Activated naive CD4-positive, alpha-beta T cell treated with Interleukin-2 at 50 U/mL for 16 hours (primary cell): ENCODE measurements at places on chromosomes 2 and 18.

DNA sequence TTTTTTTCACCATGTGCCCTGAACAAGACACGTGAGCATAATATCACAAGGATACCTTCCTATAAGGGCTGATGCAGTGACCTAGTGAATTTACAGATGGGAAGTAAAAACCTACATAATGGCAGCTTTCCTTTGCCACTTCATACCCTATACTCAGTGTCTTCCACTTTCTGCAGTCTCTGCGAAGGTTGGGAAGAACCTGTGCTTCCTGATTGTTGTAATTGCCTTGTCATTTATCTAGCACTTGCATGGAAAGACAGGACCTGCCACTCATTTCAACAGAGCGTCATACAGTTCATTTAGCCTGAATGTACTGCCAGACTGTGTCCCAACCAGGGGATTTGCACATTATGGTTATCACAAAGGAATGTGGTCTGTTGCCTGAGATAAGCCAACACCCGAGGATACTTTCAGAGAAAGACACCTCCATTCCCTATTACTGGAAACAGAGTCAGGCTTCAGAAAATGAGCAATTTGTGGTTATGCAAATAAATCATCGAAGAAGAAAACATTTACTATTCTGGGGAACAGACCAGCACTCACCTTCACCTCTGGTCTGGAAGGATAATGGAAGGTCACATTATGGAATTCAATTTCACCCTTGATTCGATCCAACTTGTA is 55.0 kb downstream of the ABCB11 start:
- DNase-seq = no peak

DNA sequence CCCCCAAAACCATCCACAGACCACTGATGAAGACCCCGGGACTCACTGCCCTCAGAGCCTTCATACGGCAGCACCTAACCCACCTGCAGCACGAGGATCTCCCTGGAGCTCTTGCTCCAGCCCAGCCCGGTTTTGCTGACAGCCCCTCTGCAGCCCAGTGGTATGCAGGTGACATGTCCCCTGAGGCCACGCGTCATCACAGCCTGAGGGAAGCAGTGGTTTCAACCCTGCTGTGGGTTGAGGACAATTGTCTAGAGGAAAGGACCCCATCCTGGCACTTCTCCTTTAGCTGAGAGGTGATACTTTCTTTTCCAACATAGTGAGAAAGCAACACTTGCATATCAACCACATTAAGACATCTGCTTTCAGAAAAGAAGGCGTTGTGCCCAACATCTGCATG is 134.0 kb downstream of the SEPTIN10 start:
- DNase-seq = no peak

DNA sequence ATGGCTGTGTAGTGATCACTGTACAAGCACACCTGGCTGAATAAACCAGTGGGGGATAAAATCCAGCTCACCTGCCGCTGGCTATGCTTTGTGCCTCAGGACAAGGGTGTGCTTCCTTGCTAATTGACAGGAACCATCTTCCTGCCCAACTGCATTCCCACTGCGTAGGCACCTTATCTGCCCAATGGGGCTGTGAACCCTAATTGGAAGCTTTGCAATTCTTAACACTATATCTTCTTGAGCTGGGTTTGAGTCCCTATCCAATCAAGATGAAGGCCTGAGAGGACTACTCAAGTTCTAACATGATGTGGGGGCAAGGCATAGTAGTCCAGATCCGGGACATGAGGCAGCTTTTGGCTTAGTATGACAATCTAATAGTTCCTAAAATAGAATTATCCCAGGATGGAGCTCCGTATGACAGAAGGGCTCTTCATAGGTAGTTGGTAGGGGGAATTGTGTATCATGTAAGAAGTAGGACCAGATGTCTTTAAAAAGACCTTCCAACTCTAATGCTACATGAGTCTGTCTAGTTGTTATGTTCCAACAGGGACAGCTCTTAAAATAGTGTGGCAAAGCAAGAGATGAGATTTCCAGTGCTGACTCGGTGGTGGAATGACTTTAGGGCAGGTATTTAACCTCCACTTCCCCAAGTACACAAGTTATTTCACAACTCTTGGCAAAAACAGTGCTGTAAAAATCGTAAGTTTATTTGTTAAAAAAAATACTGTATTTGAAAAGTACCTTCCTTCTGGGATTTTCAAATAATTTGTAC is 2.3 kb upstream of the TMEM150A start:
- DNase-seq = no peak

GRCh38 chr2:16613539-16614011 is 52.1 kb downstream of the CYRIA start:
- DNase-seq = no peak

GRCh38 chr2:22253171-22253570 is 1129.4 kb downstream of the TDRD15 start:
- DNase-seq = no peak

DNA sequence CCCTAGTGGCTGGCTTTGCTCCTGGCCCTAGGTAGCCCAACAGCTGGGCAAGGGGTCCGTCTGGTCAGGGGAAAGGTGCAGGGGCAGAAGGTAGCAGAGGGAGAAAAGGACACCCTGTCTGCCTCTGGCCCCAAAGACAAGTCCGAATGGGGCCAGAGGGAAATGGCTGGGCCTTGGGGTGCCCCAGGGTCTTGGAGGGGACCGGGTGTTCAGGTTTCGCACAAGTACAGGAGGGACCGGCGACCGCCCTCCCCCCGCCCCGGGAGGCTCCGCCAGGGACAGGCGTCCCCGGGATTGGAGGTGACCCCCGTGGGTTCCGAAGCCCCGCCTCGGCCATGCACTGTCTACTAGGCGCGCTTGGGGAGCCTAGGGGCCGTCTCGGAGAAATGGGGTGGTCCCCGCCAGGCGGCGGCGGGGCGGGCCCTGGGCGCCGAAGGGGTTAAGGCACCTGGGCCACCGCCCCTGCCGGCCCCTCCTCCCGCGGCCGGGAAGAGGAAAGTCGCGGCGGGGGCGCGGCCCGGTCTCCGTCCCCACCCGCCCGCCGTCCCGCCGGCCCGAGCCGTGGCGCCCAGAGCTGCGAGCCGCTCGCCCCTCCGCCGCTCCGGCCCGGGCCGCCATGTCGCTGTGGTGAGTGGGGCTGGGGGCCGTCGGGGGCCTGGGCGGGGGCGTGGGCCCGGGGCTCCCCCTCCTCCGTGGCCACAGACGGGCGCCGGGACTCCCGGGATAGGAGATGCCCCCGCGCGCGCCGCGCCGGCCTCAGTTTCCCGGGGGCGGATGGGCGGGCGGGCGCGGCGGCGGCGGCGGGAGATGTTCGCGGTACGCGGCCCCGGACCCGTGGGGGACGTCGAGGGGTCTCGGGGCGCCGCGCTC is at the start of gene B3GNT7:
Gene B3GNT7 (plus strand): TSS at position 523 of the 870 bp plus-strand sequence. CDS start 94 bp downstream, at position 617.
- DNase-seq = no peak

DNA sequence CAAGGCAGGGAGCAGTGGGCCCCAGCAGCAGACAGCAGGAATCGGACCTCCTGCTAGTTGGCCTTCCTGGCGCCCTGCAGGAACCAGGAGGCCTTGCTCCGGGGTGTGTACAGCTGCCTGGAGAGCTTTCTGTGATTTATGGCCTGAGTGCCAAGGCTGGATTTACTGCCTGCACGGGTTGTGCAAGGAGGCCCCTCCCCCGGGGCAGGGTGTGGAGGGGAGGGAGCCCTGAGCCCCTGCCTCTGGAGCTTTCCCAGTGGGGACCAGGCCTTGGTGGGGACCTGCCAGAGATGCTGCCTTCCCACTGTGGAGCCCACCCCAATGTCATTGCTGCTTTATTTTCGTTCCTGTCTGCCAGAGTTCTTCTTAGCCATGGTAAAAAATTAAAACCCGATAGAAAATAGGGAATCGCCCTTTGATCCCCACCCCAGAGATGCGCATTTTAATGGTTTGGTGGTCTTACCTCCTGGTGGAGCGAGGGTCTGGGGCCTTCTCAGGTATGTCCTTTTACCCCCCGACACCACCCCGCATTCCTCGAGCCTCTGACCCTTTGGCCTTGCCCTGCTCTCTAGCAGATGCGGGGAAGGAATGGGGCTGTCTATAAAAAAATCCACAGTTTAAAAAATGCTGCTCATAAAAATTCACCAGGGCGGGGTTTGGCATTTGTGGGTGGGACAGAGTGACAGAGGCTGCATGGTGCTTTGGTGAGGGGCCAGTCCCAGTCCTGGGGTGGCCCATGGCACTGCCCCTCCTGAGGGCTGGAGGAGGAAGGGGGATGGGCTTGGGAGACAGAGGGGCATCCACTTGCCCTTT is 6.9 kb upstream of the RALB start:
- no peak for DNase-seq

GRCh38 chr18:41395695-41396094 is 559.3 kb upstream of the PIK3C3 start:
- DNase-seq = no peak

DNA sequence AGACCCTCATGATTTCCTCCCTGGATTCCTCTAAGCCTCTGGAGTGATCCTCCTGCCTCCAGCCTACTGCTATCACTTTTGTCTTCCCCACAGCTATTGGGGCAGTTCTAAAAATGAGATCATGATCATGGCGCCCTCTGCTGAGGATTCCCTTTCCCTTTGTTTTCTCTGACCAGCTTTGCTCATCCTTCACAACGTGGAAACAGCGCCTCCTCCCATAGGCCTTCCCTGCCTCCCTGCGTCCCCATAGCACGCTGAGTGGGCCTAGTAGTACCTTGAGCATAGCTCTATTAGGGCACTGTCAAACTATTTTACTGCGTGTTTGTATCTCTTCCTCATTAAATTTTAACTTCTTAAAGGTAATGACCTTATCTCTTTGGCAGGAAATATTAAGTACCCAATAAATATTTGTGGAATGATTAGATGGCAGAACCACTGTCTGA is 207.0 kb upstream of the FANCL start:
- DNase-seq = peak; percentile 4

- DNase-seq = no peak
Measured at GRCh38 chr2:133265432-133265949, 302.8 kb downstream of the NCKAP5 start.

- no peak for DNase-seq
Measured at GRCh38 chr2:120301284-120301683, 44.7 kb upstream of the INHBB start.

DNA sequence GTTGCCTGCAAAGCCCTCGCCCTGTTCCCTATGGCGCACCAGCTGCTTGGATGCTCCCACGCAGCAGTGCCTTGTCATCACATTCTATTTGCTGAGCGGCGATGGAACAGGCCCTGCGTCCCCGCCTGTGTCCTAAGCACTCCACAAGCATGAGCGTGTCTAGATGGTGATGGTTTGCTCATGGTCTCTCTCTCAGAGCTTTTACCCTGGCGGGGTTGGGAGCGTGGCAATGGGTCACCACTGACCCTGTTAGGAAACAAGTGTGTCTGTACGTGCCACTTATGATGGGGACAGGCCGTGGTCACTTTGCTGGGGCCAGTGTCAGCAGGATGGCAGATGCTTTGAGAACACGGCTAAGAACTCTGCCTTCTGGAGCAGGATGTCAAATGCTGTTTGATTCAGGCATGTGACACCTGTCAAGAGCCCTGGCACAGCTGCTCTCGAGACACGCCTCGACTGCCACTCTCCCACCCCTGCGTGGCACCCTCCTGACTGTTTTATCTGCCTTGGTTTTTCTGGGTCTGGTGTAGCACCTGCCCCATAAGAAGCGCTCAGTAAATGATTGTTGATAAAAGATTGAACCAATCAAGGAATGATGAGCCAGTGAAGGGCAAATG is 44.2 kb downstream of the RRM2 start:
- no peak for DNase-seq

DNA sequence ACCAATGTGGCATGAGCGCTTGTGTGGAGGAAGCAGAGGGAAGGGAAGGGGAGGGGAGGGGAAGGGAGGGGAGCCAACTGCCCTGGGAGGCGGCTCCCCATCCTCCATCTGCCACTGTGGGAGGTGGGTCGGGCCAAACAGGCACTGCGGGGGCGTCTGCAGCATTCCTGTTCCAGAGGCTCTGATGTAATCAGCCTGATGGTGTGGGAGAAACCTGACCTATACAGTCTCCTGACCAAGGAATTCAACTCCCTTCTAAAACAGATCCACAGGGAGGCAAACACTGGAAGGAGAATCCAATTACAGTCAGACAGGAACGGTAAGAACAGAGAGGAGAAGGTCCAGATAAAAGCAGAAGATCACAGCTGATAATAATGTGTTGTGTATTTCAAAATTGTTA is 88.8 kb downstream of the CD8B2 start:
- DNase-seq = no peak

DNA sequence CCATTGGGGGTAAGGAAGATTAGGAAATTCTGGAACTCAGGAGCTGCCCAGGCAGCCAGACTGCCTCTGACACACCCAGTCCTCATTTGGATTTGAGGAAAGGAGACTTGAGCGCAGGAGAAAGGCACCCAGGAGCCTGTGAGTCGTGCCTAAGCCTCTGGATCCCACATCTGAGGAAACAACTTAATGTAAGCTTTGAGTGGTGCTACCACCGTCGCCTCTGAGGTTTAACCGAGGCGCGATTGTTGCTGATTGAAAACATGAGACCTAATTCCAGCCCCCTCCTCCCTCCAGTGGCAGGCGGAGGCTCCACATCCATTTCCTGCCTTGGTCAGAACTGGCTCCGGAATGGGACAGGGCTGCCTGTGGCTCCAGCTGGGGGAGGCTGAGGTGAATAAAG is 176.7 kb upstream of the PKDCC start:
- no peak for DNase-seq

DNA sequence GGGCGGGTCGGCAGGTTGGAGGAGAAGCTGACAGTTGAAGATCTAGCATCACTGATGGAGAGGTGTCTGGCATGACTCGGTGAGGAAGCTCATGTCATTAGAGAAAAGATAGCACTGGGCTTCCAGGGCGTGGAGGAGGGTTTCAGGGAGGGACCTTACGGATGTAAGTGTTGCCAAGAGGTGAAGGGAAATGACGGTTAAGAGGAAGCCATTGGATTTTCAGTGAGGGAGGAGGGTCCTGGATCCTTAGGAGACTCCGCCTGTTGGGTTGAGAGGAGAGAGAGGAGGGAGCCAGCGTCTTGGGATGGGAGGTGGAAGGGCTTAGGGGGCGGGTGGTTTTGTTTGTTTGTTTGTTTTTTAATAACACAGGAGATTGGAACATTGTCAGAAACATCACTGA is 103.2 kb downstream of the WDSUB1 start:
- no peak for DNase-seq

DNA sequence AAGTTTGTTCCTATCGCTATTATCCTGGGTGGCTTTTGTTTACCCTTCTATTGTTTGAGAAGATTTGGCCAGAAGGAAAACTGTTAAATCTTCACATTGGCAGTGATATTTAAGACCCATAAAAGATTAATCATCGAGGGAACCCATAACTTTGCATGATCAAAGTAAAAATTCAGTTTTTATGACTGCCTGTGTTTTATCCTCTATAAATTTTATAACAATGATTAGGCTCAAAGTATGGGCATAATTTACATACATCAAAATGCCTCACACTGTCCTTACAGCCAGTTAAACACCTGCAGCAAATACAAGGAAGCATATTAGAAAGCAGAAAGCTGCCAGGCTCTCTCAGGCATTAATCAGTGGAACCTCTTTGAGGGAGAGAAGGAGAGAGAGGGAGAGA is 289.1 kb downstream of the ICOS start:
- no peak for DNase-seq
